ENCODE measurements at places on chromosomes 6 and 20. TPM values are rescaled to one million over a fixed set of nuclear protein-coding genes. Genes with fewer than 3 reads are reported as not detected.
A peak's percentile ranks its signal among the peaks of the same experiment; 100 is the strongest.

DNA sequence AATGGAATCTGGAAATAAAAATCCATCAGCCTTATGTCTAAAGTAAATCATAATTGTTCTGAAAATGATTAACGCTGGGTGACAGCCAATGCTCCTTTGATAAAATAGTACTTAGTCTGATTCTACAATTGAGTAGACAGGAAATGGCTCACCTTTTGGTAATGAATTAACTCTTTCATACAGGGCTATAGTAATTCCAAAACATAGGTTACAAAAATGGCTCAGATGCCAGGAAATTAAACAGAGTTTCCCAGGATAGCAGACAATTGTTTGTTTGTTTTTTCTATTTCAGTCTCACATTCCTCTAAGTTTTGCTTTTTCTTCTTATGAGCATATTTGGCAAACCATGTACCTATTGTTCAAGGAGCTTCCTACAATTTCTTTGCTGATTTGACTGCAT is 257.2 kb upstream of the EPHA7 start:
- no peak for DNase-seq

DNA sequence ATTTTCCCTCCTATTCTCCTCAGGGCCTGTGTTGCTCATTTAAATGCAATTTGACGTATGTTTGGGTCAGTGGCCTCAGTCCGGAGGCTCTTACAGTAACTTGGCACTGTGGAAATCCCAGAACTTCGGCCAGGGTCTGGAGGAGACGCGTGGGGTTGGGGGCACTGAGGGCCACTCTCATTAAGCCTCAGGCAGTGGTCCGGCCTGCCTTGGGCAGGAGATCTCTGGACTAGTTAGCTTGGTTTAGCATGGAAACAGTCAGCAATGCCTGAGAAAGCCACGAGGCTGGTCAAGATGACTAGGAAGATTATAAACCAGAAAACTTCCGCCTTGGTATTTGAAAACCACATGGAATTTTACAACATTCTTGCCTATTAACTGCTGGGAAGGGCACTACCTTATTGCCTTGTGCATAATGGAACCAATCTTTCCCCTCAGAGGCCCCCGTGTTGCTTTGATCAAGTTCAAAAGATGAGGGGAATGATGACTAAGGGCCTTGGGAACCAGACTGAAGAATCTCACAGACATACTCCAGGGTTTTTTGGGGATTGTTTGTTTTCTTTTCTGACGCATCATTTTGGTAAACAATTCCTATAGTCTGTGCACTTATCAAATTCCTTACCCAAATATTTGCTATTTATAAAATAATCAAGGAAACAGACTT is 206.0 kb upstream of the PREP start:
- DNase-seq, result no peak

Gene REM1
- total RNA-seq, result not detected

- DNase-seq, result no peak
These were observed 124.5 kb downstream of the TOX2 start for GRCh38 chr20:44039147-44039546.

DNA sequence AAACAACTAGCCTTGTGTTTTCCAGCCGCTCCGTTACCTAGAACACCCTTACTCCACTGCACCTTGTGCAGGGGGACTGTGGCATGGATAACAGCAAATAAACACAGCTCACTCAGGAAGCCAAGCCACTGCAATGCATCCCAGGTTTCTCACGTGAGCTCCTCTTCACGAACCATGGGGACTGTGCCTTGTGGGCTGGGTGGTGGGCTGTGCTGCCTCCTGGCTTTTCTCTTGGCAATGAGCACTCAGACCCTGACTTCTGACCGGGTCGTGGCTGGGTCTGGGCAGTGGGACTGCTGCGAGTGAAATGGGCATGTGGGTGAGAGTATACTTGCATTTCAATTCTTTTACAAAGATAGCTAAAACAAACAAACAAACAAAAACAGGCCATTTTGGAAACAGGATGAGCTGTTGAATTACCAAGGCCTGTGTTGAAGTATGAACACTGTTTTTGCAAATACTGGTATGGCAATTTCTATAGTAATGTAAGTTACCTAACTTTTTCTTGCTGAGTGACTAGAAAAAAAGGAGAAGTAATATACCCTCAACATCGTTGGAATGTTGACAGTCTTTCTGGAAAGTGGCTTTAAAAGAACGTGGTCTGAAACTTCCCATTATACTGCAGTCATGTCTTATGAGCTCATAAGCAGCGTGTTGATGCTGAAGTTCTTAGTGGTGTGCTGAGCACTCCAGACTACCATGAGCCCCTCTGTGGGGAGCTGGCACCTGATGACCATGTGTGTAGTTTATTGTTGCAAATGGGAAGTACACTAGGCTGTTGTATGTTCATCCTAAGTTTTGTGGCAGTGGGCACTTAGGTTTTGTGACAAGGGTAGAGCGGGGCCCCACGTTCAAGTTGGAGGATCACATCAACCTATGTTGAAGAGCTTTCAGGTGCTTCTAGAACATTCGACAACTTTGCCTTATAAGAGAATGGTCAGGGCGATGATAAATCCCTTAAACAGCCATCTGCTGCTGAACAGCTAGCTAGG is 120.4 kb downstream of the ARMC2 start:
- peak; percentile 84 for DNase-seq

Gene LY86
- not detected for total RNA-seq

Gene RAD21L1
- total RNA-seq, result not detected

Gene SRMS
- not detected for total RNA-seq

Gene TGM6
- total RNA-seq, result not detected

DNA sequence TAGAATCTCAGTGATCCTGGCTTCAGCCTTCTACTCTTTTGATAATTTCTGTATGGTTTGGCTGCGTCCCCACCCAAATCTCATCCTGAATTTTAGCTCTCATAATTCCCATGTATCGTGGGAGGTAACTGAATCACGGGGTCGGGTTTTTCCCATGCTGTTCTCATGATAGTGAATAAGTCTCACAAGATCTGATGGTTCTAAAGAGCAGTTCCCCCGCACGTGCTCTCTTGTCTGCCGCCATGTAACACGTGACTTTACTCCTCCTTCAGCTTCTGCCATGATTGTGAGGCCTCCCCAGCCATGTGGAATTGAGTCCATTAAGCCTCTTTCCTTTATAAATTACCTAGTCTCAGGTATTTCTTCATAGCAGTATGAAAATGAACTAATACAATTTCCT is 507.2 kb downstream of the CDH26 start:
- DNase-seq, result no peak

- DNase-seq, result no peak
These were observed 47.8 kb downstream of the KCNQ2 start for GRCh38 chr20:63424613-63425012.

DNA sequence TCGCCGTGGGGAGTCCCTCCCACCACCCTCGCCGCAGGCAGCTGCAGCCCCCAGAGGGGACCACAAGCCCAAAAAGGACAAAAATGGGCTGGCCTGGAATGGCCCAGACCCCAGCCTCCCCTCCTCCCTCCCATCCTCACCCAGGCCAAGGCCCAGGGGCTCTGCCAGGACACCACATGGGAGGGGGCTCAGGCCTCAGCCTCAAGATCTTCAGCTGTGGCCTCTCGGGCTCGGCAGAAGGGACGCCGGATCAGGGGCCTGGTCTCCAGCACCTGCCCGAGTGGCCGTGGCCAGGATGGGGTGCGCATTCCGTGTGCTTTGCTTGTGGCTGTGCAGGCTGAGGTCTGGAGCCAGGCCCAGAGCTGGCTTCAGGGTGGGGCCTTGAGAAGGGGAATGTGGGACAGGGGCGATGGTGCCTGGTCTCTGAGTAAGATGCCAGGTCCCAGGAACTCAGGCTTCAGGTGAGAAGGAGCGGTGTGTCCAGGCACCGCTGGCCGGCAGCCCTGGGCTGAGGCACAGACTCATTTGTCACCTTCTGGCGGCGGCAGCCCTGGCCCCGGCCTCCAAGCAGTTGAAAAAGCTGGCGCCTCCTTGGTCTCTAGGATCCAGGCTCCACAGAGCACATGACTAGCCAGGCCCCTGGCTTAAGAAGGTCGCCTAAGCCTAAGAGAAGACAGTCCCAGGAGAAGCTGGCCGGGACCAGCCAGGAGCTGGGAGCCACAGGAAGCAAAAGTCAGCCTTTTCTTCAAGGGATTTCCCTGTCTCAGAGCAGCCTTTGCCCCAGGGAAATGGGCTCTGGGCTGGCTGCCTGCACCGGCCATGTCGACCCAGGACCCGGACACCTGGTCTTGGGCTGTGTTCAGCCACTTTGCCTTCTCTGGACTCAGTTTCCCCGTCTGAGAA is 35.2 kb upstream of the MRGBP start:
- no peak for DNase-seq

GRCh38 chr20:47111576-47111975 is 216.9 kb downstream of the EYA2 start:
- no peak for DNase-seq

- DNase-seq, result no peak
These were observed 125.3 kb upstream of the NOX3 start for GRCh38 chr6:155580904-155581303.

- no peak for DNase-seq
These were observed 94.8 kb downstream of the ASXL1 start for GRCh38 chr20:32452776-32453466.

GRCh38 chr20:40991181-40991889 is 37.3 kb upstream of the TOP1 start:
- no peak for DNase-seq

Gene MYLK2
- 0.48 TPM for total RNA-seq

GRCh38 chr6:30097902-30098768 is 14.8 kb downstream of the TRIM31 start:
- DNase-seq, result no peak

DNA sequence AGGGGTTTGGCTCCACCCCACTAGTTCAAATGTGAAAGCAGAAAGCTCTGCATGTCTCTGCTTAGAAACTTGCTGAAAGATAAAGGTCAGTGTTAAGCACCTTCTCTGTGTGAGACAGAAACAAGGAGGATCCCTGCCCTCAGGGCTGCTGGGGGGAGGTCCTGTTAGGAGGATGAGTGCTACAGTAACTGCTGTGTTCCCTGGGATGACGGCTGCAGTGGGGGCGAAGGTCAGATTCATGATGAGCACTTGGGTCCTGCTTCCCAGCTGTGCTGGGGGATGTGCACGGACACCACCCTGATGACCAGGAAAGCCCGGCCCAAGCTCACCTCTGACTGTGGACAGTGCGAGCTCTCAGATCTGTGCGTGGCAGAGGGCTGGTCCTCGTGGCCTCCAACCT is 252.6 kb downstream of the DLL1 start:
- peak; percentile 68 for DNase-seq

Gene C6orf163
- total RNA-seq, result 4.5 TPM

DNA sequence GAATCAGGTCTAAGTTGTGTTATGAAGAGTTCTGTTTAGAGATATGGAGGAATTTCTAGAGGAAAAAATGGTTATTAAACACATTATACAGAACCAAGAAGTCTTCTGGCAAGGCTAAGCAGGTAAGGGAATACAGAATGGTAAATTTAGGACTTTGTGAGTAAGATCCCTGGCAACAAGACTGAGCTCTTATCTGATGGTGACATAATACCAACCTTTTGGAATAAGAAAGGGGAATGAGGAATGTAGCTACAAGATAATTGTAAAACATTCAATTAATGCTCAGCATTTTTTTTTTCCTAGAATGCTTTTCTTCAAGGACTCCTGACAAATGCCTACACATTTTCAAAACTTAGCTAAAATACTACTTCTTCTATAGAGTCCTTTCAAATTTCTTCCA is 51.8 kb downstream of the CYB5R4 start:
- DNase-seq, result no peak

DNA sequence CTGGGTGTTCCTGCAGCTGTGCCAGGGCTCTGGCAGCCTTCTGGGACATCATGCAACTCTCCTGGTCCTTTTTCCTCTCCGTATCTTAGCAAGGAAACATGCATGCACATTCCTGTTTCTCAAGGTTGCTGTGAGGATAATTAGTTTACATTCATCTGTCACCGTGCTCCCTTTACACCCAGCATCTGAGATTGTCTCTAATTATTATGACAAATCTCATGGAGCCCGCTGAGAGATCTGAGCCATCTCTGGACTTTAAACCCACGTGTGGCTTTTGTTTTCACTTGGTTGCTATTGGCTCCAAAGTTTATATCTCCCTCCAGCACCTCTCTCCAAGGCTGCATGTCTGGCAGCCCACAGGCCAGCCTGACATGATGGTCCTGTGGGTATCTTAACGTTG is 167.6 kb downstream of the UNC5CL start:
- no peak for DNase-seq

GRCh38 chr6:45663251-45664221 is 285.8 kb upstream of the SUPT3H start:
- peak; percentile 87 for DNase-seq

- DNase-seq, result no peak
These were observed 3.8 kb upstream of the IRAK1BP1 start for GRCh38 chr6:78863576-78863975.

DNA sequence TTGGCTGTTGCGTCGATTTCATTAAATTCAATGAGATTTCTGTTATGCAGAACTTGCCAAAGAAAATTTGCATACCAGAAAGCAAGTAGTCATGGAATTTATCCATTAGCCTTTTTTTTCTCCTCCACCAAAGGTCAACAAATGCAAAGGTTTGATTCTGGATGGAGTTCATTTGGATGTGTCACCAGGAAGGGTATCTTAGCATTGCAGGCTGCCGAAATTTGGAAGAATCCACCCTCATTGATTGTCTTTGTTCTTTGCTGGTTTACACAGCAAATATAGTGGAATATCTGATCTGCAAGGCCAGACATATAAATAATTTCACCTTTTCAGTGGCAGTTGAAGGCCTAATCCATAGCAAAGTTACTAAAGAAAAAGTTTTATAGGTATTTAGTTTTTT is 229.4 kb upstream of the SLC35B3 start:
- DNase-seq, result no peak

Gene HCRTR2
- total RNA-seq, result 0.29 TPM

DNA sequence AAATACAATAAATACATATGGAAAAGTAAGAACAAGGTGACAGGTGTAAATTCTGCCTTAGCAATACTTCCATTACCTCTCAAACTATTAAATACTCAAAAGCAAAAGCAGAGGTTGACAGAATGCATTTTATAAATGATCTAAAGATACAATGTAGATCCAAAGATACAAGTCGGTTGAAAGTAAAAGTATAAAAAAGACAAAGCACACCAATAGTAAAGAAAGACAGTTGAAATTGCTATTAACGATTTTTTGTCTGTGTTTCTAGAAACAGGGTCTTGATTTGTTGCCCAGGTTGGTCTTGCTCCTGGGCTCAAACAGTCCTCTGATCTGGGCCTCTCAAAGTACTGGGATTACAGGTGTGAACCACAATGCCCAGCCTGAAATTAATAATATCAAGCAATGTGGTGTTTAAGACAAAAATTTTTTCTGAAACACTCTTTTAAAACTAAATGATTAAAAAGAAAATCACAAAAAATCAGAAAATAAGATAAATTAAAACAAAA is 23.9 kb downstream of the ULBP1 start:
- peak; percentile 6 for DNase-seq

Data from endodermal cell (in vitro differentiated cells).